ENCODE measurements at places on chromosomes 2 and 18.

GRCh38 chr2:134934150-134934549, 15.5 kb downstream of the CCNT2 start:
- DNase-seq: no peak

GRCh38 chr2:220619525-220620220, 952.4 kb downstream of the EPHA4 start:
- no peak for DNase-seq

DNA sequence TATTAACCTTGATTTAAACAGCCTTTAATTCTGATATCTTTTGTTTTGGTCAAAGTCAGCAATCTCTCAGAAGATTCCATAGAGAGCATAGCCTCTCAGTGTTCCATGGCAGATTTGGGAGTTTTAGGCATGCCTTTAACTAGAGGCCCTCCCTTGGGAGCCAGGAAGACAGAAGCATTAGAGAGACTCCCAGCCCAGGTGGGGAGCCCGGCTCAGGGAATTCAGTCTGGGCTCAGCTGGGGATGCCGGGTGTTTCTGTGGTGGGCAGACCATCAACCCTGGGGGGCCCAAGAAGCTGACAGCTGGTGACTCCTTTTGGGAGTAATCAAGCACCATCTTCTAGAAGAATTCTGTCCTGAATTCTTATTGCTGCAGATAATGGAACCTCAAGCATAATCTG, 99.7 kb upstream of the CELF4 start:
- no peak for DNase-seq

- DNase-seq: no peak
These were observed 291.5 kb upstream of the KLHL29 start for GRCh38 chr2:23093513-23093912.

- DNase-seq: no peak
These were observed 57.4 kb downstream of the TRPM8 start for GRCh38 chr2:233974530-233975071.

DNA sequence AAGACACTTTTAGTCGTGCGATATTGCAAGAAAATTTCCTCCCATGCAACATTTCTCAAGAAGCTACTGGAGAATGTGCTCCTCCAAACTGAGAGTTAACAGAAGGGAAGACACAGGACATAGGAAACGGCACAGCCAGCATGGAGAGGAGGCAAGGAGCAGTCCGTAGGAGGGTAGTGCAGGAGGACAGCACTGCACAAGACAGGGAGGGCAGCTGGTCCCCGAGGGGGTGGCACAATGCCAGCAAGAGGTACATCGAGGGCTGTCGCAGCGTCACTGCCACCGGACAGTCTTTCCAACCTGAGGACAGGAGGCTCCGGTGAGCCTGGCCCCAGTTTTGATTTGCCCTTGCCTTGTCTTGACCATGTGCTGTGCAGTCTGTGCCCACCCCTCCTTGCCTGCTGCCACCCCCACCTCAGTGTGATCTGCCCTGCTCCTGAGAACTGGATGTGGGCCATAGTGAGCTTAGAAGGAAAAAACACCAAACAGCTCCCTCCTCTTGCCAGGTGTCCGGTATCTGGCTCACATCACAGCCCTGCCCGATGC, 81.6 kb upstream of the LAPTM4A start:
- DNase-seq: no peak

DNA sequence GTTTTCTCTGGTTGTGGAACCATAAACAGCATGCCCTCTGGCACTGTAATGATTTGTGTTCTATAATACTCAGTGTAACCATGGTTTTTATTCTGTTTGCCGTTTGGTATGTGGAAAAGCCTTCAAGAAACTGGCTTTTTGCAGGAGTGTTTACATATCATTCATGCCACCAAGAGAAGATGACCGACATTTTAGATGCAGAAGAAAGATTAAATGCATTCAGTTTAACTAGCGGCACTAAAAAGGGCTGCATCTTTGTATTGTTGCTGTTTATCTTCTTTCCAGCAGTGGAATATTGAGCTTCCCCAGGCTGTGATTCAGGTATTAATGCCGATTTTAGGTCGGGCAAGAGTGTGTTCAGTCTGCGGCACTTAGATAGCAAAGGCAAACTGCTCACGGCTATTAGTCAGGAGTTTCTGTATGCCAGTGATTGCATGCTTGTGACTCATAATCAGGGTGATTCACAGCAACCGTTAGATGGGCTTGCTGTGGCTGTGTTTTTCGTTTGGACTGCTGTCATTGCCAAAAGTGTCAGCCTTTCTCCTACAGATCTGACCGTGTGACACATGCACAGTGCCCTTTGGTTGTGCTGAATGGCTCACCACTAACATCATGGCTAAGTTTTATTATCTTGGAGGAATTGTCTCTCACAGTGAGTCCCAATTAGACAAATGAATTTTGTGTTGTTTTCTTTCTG, 479.7 kb downstream of the PARD3B start:
- no peak for DNase-seq

GRCh38 chr18:79383388-79384056, 12.2 kb upstream of the NFATC1 start:
- no peak for DNase-seq

DNA sequence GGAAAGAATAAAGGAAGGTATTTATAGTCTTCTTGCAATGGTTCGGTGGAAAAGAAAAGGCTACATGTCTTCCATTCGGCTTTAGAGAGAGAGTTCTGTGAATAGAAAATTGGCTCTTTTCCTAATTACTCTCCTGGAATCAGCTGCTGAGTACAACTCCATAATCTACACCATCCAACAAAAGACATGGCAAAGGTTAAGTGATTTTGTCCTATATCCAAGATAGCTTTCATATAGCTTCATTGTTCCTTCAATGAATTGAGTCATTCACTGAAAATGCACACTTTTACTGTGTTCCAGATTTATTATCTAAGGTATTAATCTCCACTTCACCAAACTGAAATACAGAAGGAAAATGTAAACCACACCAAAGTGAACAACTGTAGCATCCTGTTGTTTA, 514.5 kb downstream of the LRRTM4 start:
- DNase-seq: no peak

DNA sequence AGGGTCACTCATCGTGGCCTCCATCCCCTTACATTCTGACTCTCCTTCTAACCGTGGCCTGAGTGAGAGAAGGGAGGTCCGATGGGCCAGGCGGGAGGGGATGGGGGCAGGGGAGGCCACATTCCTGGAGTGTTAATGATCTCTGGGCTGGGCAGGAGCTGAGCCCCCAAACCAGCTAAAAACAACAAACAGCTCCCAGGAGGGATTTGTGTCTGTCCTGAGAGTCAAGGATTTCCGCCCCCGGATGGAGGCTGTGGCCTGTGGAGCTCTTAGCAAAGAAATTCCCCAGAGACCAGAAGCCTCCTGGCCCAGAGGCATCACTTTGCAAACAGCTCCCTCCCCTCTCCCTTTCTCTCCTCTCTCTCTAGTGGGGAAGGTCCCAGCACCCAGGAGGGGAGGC, 23.5 kb downstream of the EMX1 start:
- no peak for DNase-seq

DNA sequence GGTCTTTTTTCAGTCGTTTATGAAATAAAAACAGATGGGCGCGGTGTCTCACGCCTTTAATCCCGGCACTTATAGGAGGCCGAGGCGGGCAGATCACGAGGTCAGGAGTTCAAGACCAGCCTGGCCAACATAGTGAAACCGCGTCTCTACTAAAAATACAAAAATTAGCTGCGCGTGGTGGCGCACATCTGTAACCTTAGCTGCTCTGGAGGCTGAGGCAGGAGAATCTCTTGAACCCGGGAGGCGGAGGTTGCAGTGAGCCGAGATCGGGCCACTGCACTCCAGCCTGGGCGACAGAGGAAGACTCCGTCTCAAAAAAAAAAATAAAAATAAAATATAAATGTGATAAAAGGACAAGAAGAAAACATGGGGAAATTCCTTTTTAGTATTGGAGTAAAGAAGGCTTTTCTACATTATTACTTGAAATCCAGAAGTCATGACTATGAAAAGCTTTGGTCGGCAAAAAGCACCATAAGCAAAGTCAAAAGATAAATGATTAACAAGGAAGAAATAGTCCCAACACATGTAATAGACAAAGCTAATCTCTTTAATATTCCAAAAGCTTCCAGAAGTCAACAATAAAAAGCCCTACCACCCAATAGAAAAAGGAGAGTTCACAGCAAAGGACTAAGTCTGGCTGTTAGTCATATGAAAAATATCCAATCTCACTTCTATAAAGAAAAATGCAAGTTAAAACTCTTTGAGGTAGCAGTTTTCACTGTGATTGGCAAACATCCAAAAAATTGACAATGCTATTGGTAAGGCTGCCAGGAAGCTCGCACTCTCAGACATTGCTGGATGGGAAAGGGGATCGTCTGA, 1.4 kb upstream of the FAM168B start:
- DNase-seq: no peak

DNA sequence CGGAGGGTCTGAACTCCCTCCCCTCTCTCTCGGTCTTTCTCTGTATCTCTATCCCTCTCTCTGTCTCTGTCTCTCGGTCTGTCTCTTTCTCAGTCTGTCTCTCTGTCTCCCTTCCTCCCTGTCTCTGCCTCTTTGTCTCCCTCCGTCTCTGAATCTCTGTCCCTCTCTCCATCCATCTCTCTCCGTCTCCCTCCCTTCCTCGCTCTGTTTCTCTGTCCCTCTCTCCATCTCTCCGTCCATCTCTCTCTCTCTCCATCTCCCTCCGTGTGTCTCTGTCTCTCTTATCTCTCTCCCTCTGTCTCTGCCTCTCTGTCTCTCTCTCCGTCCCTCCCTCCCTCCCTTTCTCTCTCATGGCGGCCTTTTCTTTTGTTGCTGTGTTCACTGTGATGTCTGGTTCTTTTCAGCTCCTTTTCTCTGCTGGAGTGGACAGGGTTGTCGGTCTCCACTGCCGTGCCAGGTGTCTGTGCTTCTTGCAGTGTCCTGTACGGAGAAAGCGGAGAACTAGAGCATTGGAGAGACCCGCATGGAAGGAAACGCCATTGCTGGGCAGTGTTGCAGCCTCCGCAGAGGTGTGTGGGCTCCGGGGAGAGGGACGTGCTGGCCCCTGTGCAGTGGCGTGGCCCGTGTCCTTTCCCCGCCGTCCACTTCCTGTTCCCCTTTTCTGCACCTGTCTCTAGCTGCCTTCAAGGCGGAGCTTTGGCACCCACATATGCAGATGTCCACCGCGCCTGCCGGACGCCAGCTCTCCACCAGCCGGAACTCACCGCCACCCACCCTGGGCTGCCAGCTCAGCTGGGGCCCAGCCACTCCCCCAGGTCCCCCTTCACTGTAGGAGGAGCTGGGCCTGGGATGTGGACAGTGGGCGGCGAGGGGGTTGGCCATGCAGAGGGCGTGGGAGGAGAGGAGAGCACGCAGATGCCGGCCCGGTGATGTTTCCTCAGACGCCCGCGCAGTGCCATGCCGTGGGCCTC, 113.1 kb downstream of the NFATC1 start:
- no peak for DNase-seq

DNA sequence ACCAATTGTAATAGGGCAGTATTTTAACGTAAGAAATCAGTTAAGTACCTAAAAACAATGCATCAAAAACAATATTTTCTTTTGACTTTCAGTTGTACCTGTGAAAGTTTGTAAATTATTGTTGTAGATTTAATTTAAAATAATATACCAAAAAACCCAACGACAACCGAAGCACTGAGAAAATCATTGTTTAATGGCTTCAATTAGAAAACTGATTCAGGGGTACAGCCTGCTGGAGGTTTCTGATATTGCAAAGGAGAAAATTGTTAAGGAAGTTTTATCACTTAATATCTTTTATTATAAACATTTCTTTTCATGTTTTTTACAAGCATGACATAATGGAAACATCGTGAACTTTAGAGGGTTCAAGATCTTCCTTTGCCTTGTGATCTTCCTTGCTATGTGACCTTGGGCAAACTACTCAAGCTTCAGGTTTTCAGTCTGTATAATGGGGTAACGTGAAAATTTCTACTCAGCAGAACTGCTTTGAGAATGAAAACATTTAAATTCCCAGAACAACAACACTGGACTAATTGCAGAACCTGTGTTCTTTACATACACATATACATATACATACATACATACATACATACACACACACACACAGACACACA, 76.3 kb upstream of the GLS start:
- DNase-seq: no peak

- DNase-seq: no peak
These were observed 4.9 kb upstream of the IL1B start for GRCh38 chr2:112841295-112842044.

GRCh38 chr18:6022074-6022444, 126.7 kb upstream of the TMEM200C start:
- no peak for DNase-seq

DNA sequence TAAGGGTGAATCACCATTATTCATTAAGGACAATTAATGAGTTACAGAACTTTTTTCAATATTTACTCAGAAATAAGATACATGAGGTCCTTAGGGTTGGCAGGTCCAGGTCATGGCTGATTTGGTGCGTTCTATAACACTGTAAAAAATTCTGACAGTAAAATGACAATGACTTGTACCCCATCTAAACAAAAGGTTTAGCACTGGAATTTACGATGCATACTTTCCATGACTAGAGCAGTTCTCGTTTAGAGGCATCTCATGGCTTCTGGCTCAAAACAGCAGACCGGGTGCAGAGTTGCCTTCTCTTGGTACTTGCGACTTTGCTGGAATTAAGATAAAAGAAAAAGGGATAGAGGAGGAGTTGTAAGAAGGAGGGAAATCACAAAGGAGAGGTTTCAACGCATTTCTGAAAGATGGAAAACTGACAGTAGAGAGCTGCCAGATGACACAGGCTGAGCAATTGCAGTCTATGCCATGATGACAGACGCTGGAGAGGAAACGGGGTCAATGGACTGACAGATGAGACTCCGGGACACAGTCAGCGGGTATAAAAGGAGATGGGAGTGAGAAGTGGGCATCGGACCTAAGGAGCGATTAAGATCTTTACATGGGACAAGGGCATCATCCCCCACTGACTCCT, 4.1 kb upstream of the CYS1 start:
- no peak for DNase-seq

DNA sequence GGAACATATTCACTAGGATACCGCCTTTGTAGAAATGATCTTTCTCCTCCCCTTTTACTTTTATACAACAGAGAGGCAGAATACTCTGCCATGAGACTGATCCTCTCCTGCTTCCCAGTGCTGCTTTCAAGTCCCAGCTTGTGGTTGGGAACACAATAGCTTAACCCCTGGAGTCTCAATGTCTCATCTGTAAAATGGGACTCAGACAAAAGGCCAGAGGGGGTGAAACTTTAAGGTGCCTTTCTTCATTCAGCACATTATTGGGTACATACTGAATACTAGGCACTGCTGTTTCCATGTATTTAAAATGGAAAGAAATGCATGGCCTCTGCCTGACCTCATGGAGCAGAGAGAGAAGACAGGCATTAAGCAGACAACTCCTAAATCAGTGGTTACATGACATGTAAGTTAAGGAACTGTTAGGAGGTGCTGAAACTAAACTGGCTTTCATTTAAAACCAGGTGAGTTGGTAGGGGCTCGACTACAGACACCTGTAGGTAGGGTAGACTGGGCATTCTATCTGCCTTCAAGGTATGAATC, 53.8 kb downstream of the MAP4K4 start:
- no peak for DNase-seq
